ENCODE measurements at places on chromosomes 13 and 19. TPM values are rescaled to one million over a fixed set of nuclear protein-coding genes. Genes with fewer than 3 reads are reported as not detected.
A peak's percentile ranks its signal among the peaks of the same experiment; 100 is the strongest.

DNA sequence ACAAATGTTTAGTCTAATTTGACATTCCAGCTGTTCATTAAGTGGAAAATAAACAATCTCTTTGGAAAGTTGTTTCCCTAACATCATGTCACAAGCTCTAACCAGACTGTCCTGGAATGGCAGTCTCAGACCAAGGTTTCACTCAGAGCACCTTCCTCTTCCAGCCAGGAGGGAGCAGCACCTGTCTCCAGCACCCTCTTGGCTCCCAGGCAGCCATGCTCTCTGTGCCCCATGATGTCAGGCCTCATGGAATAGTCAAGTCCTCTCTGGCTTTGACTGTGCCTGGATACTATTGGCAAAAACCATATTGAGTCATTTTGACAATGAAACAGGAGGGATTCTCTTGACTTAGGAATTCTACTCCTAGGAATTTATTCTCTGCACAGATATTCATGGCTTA, 171.4 kb downstream of the OXGR1 start:
- no peaks in the 10 kb centered on the region for H3K4me1 ChIP-seq
- no peaks in the 10 kb centered on the region for H3K36me3 ChIP-seq
- no peak overlapping the region for H3K27ac ChIP-seq

The ANGPTL8 gene
- not detected for polyA plus RNA-seq

DNA sequence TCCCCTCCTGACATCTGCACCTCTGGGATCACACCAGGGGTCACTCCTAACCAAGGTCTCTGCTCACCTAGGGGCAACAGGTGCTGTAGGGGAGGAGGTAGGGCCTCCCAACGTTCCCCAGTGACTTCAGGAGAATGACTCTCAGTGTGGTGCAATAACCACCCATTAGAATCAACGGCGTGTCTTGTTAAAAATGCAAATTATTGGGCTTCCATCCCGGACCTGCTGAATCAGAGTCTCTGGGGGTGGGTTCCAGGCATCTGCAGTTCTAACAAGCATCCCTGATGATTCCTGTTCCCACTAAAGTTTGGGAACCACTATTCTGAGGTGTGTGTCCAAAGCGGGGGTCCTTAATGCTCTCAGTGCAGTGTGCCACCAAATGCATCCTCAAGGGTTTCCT, 84.6 kb downstream of the CRYL1 start:
- H3K4me3 ChIP-seq: no peak overlapping the region
- no peaks in the 10 kb centered on the region for H3K4me1 ChIP-seq
- no peak for DNase-seq
- no peaks in the 10 kb centered on the region for H3K27me3 ChIP-seq
- no peaks in the 10 kb centered on the region for H3K36me3 ChIP-seq
- no peak overlapping the region for H3K27ac ChIP-seq

GRCh38 chr19:10372690-10373089, 7.7 kb downstream of the TYK2 start:
- H3K27ac ChIP-seq: no peak overlapping the region
- peaks cover 48% of the 10 kb centered on the region for H3K36me3 ChIP-seq
- no peaks in the 10 kb centered on the region for H3K4me1 ChIP-seq

- DNase-seq: no peak
- H3K4me1 ChIP-seq: no peaks in the 10 kb centered on the region
- H3K4me3 ChIP-seq: no peak overlapping the region
- no peaks in the 10 kb centered on the region for H3K27me3 ChIP-seq
Observed at GRCh38 chr13:84658491-84659358, 776.5 kb upstream of the SLITRK1 start.

DNA sequence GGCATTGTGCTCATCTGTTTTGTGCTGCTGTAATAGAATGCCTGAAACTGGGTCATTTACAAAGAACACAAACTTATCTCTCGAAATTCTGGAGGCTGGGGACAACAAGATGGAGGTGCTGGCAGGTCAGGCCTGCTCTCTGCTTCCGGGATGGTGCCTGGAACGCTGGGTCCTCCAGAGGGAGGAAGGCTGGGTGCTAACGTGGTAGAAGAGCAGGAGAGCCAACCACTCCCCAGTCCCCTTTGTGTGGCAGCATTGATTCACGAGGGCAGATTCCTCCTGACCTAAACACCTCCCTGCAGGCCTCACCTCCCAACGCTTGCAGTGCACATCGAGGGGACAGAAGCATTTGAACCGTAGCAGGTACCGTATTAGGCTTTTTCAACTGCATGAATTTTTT, 34.1 kb upstream of the TFDP1 start:
- H3K4me1 ChIP-seq: no peaks in the 10 kb centered on the region
- no peaks in the 10 kb centered on the region for H3K27me3 ChIP-seq
- H3K36me3 ChIP-seq: peaks cover 26% of the 10 kb centered on the region
- DNase-seq: no peak

The TSKS gene
- polyA plus RNA-seq: 0.46 TPM

DNA sequence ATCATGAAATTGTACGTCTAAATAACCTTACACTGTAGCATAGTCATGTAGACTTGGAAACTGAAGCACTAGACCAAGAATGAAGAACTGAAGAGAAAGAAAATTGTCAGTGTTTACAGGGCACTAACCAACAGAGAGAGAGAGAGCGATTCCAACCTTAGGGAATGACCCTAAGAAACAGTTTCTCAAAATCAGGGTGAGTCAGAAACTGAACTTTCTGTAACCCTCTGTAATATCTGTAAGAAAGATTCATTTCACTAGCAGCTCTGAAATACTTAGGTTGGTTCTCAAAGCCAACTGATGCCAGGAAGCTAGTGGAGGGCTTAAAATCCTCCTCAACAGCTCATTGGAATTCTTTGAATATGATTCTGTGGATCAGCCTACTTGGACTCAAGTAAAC, 936.9 kb downstream of the EFNB2 start:
- H3K27me3 ChIP-seq: no peaks in the 10 kb centered on the region
- no peaks in the 10 kb centered on the region for H3K4me1 ChIP-seq
- DNase-seq: no peak
- no peak overlapping the region for H3K27ac ChIP-seq
- H3K4me3 ChIP-seq: no peak overlapping the region

The CGB2 gene
- not detected for polyA plus RNA-seq

DNA sequence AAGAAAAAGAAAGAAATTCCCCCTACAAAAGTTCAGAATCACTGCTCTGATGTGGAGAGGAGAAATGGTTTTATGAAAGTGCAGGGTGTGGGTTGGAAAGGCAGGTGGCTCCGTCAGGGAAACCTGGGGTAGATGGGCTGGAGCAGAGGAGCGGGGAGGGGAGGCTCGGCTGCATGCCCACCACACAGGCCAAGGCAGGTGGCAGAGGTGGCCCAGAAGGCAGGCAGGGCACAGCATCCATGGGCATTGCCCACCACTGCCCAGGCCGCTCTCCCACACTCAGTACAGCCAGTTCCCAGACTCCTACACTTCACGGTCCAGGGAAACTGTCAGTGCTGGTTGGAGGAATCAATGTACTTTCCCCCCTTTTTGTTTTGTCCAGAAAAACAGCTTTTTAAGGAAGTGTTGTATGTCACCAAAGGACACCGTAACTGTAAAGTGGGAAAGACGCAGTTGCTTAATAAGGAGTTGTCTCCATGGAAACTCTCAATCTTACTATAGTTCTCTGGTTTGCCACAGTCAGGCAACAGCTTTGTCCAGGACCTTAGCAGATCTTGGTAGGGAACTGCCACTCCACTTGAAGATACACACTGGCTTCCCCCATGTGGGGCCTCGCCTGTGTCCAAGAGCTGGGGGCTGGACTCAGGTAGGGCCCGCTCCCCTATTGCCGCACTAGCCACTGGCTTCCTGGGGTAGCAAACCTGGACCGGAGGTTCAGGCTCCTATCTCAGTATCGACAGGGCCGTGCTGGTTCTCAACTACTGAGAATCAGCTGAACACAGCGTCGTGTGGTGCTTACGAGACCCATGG, 82.9 kb downstream of the RAB20 start:
- DNase-seq: no peak

DNA sequence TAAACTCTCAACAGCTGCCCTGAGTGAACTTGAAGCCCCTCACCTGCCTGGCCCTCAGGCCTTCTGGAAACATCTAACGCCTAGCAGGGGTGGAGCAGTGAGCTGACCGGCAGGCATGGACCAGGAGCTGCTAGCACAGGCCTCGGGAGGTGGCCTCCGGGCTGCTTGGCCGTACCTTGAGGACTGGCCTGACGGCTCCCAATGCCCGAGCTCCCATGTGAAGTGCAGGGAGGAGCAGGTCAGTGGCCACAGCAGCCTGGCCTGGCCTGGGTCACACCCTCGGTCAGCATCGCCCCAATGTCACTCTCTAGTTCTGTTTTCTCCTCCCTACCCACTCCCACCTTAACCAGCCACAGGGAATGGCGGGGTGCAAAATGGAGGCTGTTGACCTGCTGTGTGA, 19.0 kb downstream of the TSHZ3 start:
- H3K4me3 ChIP-seq: no peak overlapping the region
- H3K27me3 ChIP-seq: no peaks in the 10 kb centered on the region
- H3K4me1 ChIP-seq: no peaks in the 10 kb centered on the region
- H3K36me3 ChIP-seq: no peaks in the 10 kb centered on the region
- H3K27ac ChIP-seq: no peak overlapping the region

GRCh38 chr13:73036566-73036965, 22.2 kb upstream of the KLF5 start:
- no peak for DNase-seq
- no peak overlapping the region for H3K4me3 ChIP-seq
- no peaks in the 10 kb centered on the region for H3K36me3 ChIP-seq

DNA sequence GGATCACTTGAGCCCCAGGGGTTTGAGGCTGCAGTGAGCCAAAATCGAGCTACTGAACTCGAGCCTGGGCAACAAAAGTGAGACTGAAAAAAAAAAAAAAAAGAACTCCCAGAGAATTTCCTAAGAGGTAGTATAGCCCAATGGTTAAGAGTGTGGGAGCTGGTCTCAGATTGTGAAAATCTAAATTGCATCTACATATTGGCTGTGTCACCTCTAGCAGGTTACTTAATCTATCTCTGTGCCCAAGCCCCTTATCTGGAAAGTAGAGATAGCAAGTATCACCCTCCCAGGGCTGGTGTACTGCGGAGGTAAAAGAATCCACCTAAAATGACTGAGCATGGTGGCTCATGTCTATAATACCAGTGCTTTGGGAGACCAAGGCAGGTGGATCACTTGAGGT, 3.7 kb upstream of the PLAUR start:
- peaks cover 17% of the 10 kb centered on the region for H3K4me1 ChIP-seq
- no peaks in the 10 kb centered on the region for H3K27me3 ChIP-seq
- no peak overlapping the region for H3K27ac ChIP-seq
- H3K4me3 ChIP-seq: no peak overlapping the region
- no peaks in the 10 kb centered on the region for H3K36me3 ChIP-seq
- DNase-seq: no peak

The GJB2 gene
- not detected for polyA plus RNA-seq

DNA sequence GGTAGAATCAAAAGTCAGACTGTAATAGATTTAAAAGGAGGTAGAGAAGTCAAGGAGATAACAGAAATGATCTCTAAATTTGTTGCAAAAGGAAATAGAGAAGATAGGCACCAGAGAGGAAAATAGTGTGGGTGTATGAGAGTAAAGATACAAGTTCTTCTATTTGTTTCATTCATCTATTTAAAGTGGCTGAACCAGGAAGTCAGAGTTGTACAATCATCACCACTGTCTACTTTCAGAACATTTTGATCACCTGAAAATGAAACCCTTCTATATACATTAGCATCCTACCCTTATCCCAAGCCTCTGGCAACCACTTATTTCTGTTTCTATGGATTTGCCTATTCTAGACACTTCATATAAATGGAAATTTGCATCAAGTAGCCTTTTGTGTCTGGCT, 36.7 kb downstream of the INTS6 start:
- H3K27me3 ChIP-seq: no peaks in the 10 kb centered on the region
- no peak overlapping the region for H3K27ac ChIP-seq
- H3K4me1 ChIP-seq: peaks cover 18% of the 10 kb centered on the region

DNA sequence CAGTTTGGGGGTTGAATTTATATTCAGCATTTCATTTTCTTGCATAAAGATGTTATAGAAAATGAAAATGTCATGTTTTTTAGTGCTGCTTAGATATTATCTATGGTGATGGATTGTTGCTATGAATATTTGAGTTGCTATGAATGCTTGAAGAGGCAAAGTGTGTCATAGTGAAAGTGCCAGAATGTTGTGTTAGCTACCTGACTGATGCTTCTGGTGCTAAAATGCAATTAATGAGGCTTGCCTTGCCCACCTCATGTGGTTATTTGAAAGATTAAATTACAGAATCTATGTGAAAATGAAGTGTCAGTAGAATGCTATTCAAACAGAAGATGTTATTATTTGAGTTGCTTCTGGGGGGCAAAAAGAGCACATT, 62.7 kb upstream of the MYCBP2 start:
- no peak overlapping the region for H3K27ac ChIP-seq
- H3K36me3 ChIP-seq: no peaks in the 10 kb centered on the region
- H3K4me3 ChIP-seq: peak overlapping the region; percentile 14
- peak; percentile 1 for DNase-seq
- H3K27me3 ChIP-seq: no peaks in the 10 kb centered on the region

GRCh38 chr19:55508120-55508519, 19.9 kb downstream of the SSC5D start:
- peaks cover 11% of the 10 kb centered on the region for H3K4me1 ChIP-seq
- H3K4me3 ChIP-seq: no peak overlapping the region
- no peak for DNase-seq

The ZSCAN4 gene
- not detected for polyA plus RNA-seq

- peaks cover 18% of the 10 kb centered on the region for H3K36me3 ChIP-seq
- DNase-seq: no peak
Observed at GRCh38 chr19:5966215-5966614, 11.7 kb downstream of the RANBP3 start.

GRCh38 chr13:32024750-32025149, 6.8 kb upstream of the FRY start:
- H3K4me3 ChIP-seq: no peak overlapping the region
- no peak overlapping the region for H3K27ac ChIP-seq
- DNase-seq: no peak

GRCh38 chr13:66612983-66613382, 617.2 kb downstream of the PCDH9 start:
- H3K36me3 ChIP-seq: no peaks in the 10 kb centered on the region
- no peak for DNase-seq
- no peak overlapping the region for H3K27ac ChIP-seq

GRCh38 chr13:42076309-42076713, 27.9 kb downstream of the DGKH start:
- no peak for DNase-seq
- no peak overlapping the region for H3K4me3 ChIP-seq
- no peaks in the 10 kb centered on the region for H3K36me3 ChIP-seq

DNA sequence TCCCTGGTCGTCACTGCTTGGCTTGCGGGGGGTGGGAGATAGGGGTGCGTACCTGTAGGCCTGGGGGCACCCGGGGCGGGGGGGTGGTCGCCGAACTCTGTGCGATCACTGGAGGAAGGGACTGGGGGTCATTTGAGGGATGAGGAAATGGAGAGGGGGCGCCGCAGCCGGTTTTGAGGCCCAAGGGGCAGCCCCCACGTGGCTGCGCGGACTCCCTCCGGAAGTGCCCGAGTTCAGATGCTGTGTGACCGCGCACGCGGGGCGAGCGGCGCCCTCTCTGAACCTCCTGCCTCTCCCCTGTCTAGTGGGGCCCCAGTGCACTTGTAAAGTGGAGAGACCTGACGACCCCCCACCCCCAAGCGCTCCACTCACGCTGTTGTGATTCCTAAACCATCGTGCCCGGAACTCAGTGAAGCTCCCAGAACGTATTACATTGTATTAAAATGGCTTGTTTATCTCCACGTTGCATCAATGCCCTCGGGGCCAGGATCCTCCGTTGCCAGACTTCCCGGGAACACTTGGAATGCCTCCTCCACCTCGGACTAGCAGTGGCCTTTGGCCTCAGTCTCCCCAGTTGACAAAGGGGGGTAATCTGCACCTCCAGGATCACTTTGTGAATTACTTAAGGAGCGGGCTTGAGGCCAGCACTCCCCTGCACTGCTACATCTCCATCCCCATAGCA, 3.0 kb upstream of the NANOS3 start:
- no peaks in the 10 kb centered on the region for H3K27me3 ChIP-seq
- no peaks in the 10 kb centered on the region for H3K36me3 ChIP-seq
- H3K27ac ChIP-seq: no peak overlapping the region
- no peak overlapping the region for H3K4me3 ChIP-seq

The CHAF1A gene
- polyA plus RNA-seq: 5.5 TPM
